ENCODE measurements at places on chromosomes 5 and 9.

DNA sequence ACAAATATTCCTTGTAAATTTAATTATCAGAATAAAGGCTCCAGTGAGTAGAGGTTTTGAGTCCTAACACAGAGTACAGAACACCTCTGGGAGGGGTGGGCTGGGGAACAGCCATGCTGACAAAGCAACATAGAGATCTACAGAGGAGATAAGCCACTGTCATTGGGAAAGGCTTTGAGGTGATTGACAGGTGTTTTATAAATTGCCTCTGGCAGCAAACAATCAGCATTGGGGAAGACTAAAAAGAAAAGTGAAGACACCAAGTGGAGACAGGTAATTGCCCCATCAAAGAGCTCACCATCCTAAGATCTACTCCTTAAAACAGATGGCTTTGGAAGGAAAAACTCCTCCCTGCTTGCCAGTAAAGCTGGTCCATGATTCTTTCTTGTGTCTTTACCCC, 189.7 kb upstream of the TLE4 start:
- DNase-seq, result no peak

- no peak for DNase-seq
Observed at GRCh38 chr9:81492710-81493447, 196.5 kb downstream of the TLE1 start.

- DNase-seq, result no peak
Observed at GRCh38 chr5:72205431-72206009, 98.2 kb downstream of the MAP1B start.

DNA sequence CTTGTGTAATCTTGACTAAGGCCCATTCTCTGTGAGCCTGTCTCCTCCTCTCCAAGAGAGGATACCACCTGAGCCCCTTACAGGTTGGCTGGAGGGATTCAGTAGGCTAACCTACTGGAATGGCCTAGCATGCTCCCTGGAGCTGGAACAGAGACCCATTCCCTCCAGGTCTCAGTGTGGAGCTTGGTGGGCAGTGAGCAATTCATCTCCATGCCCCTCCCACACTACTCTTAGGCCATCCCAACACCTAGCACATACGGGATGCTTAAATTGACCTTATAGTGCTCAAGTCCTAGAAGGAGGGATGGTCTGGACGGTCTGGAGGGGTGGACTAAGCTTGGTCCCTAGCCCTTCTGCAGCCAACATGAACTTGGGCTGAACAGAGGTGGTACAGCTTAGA, 75.6 kb downstream of the CRB2 start:
- DNase-seq, result no peak

DNA sequence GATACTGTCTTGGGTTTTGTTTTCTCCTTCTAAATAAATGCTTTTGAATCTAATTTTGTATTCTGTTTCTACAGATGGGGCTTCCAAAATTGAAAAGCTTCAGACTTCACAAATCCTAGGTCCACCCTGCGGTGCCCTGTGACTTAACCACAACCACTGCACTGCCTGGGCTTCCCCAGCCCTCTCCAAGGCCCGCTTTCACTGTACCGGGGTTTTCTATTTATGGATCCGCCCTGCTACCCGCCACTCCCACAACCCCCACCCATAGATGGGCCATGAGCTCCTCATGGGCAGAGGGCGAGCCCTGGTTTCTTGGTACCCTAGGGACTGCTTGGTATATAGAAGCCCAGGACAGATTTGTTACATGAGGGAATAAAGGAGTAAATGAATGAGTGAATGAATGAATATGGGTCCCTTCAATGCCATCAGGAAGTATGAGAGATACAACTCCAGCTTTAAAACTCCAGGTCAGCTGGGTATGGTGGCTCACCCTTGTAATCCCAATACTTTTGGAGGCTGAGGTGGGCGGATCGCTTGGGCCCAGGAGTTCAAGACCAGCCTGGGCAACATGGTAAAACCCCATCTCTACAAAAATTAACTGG, 39.8 kb upstream of the NEK6 start:
- no peak for DNase-seq

GRCh38 chr9:16398691-16399090, 471.8 kb downstream of the BNC2 start:
- no peak for DNase-seq

GRCh38 chr5:92364986-92365550, 982.0 kb upstream of the ARRDC3 start:
- no peak for DNase-seq

DNA sequence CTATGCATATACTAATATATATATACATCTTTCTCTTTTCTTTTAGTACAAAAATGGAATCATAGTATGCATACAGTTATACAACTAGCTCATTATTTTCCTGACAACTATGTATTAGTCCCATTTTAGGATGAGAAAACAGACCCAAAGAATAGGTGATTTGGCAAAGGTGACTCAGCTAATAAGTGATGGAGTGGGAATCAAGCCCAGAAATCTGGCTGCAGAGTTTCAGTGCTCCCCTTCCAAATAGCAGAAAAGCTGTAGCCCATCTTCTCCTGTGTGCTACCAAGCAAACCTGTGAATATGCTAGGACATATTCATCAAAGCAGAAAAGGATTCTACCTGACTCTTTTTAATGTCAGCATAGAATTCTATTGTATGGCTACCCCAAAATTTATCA, 114.7 kb downstream of the ARL15 start:
- no peak for DNase-seq

- DNase-seq, result no peak
Observed at GRCh38 chr9:114560956-114561355, 26.6 kb upstream of the ATP6V1G1 start.

- no peak for DNase-seq
Observed at GRCh38 chr5:32638309-32638708, 53.0 kb downstream of the SUB1 start.
